ENCODE measurements at places on chromosomes 6 and 20.

- DNase-seq, result no peak
Measured at GRCh38 chr6:146090474-146090873, 61.6 kb downstream of the GRM1 start.

DNA sequence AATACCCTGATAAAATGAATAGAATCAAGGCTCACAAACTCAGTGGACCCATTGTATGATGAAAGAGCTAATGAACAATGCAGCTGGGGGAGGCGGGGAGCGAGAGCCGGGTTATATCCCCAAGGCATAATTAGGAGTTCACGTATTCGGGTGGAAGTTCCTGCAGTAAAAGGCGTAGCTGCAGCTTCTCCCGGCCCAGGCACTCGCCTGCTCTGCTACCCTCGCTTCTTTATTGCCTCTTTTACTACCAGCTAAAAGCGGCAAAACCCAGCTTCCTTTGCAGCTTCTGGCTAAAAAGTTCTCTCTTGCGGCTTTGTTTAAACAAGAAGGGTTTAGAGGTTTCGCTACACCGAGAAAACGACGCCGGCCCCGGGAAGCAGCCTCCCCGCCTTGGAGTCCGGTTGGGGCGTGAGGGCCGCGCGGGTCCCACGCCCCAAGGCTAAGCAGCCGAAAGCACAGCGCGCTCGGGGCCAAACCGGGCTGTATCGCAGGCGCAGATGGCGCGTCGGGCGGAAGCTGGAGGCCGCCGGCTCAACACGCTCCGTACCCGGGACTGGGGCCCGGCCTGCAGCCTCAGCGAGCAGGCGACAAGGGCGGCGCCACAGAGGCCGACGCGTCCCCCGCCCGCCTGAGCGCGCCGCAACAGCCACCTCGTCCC is 1.6 kb downstream of the ZBTB2 start:
- DNase-seq, result peak; percentile 84

DNA sequence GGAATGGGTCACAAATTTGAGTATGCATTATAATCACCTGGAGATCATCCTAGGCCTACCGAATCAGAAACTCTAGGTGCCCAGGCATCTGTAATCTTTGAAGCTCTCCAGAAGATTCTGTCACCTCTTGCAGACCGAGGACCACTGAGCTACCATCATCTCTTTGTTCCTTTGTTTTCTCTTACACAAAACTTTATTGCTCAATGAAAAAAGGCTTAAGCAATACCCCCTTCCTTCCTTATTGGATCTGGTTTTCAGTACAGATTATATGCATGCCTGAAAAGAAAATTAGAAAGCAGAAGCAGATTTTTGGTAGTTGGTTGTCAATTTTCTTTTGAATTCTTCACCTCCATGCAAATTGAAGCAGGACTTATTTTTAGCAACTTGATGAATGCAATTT is 31.3 kb downstream of the STX11 start:
- DNase-seq, result no peak

GRCh38 chr6:3918469-3918868 is 69.3 kb downstream of the FAM50B start:
- no peak for DNase-seq

Data from fibroblast of skin of right quadriceps (primary cell).